ENCODE measurements at places on chromosomes 6 and 20.

DNA sequence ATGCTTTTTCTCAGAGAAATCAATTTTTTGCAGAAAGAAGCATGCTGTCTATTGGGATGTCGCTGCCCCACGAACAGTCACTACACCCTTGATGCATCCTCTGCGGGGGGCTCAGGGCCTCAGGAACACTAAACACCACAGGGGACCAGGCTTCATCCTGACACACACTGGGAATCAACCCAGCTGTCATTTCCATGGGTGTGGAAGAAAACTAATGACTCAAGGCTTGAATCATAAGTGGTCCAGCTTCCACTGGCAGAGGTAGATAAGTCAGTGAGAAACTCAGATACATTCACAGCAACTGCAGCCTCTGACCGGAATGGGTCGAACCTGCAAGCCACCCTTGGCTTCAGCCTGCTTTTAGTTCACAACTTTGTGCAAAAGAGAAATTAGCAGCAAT, 81.3 kb upstream of the SPTLC3 start:
- DNase-seq: no peak

- DNase-seq: peak; percentile 81
Observed at GRCh38 chr20:39993742-39994141, 695.3 kb downstream of the MAFB start.

- DNase-seq: no peak
Observed at GRCh38 chr6:35573495-35574110, 60.9 kb upstream of the TULP1 start.

- no peak for DNase-seq
Observed at GRCh38 chr6:80465513-80465912, 359.0 kb downstream of the BCKDHB start.

GRCh38 chr6:15569035-15569995, 93.5 kb downstream of the DTNBP1 start:
- DNase-seq: no peak

DNA sequence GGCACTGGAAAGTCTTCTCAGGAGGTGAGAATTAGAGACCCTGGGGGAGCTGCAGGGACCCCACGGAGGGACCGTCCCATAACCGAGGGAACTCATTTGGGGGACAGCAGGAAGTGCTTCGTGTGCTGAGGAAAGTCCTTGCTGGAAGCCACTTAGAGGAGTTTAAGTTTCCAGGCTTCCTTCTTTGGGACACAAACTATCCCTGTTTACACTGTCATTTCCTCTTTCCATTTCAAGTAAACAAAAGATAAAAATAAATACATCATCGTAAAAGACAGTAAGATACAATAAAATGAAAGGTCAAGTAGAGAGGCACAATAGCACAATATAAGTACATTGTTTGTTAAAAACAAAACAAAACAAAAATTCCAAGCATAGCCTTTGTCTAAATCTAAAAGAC, 101.2 kb downstream of the TTLL2 start:
- DNase-seq: no peak

DNA sequence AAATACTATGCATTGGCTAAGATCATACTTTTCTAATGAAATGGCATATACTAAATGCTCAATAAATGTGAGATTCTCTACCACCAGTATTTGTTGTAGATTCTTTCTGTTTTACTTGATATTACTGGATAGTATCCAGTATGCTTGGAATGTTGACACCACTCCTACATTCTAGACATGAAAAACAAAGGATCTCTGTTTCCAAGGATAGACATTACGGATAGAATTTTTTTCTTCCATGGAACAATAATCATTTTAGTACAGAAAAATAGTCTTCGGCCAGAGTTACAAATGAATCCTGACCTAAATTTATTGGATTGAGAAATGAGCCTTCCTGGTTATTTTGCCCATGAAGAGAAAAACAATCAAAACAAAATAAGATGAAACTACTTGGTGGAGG, 258.2 kb upstream of the NT5E start:
- DNase-seq: no peak

- DNase-seq: no peak
Observed at GRCh38 chr6:74130641-74131040, 434.6 kb downstream of the CD109 start.

- DNase-seq: no peak
Observed at GRCh38 chr6:114810468-114810867, 467.6 kb upstream of the HS3ST5 start.

DNA sequence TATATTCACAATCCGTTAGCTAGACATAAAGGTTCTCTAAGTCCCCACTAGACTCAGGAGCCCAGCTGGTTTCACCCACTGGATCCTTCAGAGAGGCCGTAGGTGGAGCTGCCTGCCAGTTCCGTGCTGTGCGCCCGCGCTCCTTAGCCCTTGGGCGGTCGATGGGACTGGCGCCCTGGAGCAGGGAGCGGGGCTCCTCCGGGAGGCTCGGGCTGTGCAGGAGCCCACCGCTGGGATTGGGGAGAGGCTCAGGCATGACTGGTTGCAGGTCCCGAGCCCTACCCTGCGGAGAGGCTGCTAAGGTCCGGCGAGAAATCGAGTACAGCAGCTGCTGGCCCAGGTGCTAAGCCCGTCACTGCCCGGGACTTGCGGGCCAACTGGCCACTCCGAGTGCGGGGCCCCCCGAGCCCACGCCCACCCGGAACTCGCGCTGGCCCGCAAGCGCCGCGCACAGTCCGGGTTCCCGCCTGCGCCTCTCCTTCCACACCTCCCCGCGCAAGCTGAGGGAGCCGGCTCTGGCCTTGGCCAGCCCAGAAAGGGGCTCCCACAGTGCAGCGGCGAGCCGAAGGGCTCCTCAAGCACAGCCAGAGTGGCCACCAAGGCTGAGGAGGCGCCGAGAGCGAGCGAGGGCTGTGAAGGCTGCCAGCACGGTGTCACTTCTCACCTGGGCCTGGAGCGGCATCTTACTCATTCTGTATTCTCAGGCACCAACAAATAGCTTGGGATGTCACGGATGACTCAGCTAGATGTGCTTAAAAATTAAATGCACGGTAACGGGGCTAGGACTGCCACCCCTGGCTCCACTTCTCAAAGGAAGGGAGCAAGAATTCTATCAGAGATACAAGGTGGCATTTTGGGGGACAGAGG, 44.1 kb downstream of the IRF4 start:
- DNase-seq: no peak

GRCh38 chr20:59207742-59208357, 44.2 kb downstream of the ZNF831 start:
- DNase-seq: peak; percentile 61

DNA sequence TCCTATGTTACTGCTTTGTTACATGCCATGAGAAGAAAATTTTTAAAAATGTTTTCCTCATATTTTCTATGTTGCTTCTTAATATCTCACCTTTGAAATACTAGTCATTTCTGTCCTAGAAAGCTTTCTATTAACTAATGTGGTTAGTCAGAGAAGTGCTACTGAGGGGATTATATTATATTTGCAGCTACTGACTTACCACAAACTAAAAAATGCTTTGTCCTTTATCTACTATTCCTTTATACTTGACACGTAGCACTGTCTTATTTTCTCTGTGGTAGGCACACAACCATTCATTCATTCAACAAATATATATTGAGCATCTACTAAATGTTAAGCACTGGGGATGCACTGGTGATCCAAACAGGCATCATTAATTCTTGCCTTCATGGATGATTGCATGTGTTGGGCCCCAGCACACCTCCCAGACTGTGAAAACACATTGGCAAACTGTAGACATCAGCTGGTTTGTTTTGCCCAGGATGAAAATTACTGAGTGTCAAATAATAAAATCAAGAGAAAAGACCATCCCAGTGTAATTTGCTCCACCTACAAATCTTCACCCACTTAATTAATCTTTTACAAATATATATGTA, 10.7 kb upstream of the MLIP start:
- no peak for DNase-seq

GRCh38 chr6:122352981-122353664, 46.3 kb upstream of the HSF2 start:
- no peak for DNase-seq

GRCh38 chr20:48563191-48563870, 264.5 kb downstream of the PREX1 start:
- no peak for DNase-seq

DNA sequence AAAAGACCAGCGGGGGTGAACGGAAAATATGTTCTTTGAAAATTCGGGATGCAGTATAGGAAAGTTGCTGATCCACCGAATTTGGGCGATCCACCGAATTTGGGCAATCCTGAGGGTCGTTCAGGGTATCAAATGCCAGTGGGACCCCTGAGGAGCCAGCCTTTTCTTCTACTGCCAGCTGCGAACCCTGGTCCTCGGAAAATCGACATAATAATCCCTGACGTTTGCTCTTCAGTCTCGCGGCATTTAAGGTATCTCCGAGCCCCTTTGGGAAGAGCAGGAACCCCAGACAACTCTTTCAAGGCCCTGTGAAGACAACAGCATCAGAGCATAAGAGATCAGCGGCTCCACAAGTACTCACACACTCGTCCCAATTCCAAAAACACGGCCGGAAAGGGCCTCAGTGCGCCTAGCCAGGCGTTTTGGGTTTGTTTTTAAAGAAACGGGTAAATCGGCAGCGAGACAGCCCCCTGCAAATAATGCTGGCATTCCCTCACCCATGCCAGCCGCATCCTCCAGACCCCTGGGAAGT, 1.0 kb downstream of the SIM1 start:
- no peak for DNase-seq

DNA sequence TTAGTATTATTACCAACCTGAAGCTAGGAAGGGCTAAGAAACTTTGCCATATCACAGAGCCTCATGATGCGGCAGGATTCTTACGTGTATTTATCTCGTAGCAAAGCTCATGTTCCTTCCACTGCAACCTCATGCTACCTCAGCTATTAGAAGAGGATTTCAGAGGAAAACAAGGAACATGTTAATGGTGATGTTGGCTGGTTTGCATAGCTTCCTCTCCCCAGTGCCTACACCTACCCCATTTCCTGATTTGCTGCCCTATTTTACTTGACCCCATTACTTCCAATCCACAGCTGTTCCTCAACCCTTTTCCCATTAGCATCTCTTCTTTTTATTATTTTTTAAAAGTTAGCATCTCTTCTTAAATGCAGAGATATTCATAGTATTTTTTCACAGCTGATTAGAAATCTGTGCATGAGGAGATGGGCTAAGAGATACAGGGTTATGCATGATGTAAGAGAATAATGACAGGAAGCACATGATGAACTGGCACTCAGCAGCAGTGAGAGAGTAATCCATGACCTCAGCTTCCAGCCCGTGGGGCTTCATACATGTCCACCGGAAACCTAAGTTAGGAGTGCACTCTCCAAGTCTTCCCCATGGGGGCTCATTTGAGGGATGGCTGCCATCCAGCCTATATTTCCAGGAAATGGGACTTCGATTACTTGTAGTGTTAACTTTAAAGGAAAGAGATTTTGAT, 106.1 kb upstream of the ASF1A start:
- no peak for DNase-seq

DNA sequence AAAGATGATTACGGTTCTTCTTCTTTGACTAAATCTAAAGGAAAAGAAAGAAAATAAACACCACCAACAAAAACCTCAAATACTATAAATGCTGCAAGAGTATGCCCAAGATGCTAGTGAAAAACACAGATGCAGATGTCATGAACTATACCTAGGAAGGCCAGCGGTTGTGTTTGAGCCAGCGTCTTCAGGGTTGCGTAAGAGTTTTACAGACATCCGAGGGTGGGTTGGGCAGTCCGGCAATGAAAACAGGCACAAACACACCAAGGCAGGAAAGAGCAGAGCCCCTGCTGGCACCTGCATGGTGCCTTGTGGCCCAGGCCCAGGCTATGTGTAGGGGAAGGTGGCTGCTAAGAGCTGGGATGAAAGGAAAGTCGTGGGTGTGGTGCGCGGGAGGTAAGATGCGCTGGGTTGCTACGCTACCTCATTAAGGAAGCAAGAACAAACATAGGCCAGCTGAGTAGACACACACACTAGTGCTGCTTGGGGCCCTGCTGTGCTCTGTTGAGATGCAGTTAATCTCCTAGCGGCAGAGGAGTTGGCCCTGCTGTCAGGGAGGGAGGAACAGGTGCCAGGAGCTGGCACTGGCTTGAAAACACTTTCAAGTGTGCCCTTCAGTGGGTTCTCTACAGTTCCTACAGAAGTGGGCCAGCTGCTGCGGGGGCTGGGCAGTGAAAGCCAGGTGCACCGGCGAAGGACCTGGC, 170.2 kb upstream of the PLN start:
- DNase-seq: peak; percentile 98

DNA sequence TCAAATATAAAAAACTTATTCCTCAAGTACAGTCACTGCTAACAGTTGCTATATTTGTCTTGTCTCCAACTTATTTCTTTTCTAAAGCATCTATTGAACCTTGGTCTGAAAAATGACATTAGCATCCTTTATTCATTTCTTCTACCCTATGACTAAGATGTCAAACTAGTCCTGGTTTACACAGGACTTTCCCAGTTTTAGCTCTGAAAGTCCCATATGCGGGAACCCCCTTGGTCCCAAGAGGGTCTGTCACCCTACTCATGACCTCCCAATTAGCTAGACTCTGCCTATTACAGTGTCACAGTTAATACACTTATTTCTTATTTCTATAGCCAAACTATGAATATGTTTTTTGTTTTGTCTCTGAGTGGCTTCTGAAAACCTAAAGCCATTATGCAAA, 37.1 kb downstream of the PLEKHG1 start:
- DNase-seq: no peak

GRCh38 chr6:16982807-16983206, 119.0 kb upstream of the STMND1 start:
- DNase-seq: no peak

- DNase-seq: no peak
Observed at GRCh38 chr6:116304538-116305097, 24.9 kb upstream of the TSPYL1 start.

DNA sequence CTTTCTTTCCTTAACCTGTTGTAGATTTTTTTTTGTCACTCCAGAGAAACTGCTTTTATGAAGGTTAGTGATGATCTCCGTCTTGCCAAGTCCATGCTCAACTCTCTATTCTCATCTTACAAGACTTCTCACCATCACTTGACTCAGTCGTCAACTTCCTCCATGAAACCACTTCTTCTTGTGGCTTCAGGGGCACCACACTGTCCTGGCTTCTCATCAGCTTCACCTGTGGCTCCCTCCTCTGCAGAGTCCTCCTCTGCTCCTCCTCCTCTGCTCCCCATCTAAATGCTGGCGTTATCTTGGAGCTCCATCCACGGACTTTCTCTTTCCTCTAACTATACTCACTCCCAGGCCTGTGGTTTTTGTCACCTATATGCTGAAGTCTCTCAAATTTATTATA, 187.5 kb downstream of the BACH2 start:
- no peak for DNase-seq

DNA sequence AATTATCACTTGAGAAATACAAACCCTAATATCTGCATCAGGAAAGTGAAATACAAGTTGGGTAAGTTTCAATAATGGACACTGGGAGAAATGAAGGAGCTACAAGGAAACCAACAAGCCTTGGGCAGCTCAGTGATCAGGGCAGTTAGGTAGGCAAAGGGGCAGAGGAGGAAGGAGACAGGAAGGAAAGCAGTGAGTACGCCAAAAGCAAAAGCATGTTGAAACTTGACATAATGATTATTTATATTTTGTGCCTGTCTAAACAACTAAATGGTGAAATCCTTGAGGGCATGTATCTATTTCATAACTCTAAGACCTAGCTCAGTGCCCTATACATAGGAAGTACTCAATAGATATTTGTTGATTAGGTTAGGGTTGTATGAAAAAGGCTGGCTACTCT, 23.3 kb downstream of the PXT1 start:
- DNase-seq: no peak
